ENCODE measurements at places on chromosomes 3 and 15. TPM values are rescaled to one million over a fixed set of nuclear protein-coding genes. Genes with fewer than 3 reads are reported as not detected.

- no peak for DNase-seq
Measured at GRCh38 chr3:37899101-37899707, 37.5 kb downstream of the CTDSPL start.

DNA sequence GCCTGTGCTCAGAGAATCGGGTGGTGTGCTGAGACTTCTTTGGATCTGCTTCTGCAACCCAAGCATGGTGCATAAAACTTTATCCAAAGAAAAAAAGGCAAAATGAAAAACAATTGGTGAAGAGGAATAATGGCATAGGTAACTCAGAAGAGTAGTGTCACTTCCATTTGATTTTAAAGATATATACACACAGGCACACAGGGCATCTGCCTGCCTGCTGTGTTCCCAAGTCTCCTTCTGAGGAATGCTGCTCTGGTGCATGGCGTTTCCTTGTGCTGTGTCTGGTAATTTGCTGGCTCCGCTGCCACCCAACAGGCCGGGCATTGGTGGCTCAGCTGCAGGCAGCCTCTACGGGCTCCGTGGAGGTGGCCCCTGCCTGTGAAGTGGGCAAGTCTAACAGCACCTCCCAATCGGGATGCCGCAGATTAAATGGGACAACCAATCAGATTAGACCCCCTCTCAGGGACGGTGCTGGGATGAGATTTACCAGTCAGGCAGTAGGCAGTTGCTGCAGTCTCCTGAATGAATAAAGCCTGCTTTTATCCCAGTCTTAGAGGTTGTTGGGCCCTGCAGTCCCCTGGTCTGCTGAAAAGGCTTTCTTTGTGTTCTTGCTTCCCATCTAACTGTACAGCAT lies 253.7 kb upstream of the RASGRP1 start:
- DNase-seq: no peak

DNA sequence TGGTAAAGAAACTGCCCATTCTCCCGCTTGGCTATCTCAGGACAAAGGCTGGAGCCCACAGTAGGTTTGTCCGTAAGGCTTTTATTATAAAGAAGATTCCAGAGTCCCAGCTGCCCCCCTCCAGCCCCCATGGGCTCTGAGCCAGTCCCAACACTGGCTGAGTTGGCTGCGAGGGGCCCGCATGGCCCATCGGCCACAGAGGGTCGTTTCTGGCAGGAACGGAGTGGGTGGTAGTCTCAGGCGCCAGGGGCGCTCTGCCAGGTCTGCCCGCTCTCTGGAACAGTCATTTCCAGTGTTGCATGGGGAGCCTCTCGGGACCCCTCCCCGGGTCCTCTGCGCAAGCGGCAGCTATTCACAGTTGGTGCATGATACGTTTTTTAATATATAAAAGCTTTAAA lies 12.2 kb downstream of the H1-8 start:
- no peak for DNase-seq

GRCh38 chr3:134485075-134485717 lies 589 bp downstream of the ANAPC13 start:
- no peak for DNase-seq

GRCh38 chr3:145915787-145916186 lies 245.2 kb downstream of the PLOD2 start:
- DNase-seq: no peak

DNA sequence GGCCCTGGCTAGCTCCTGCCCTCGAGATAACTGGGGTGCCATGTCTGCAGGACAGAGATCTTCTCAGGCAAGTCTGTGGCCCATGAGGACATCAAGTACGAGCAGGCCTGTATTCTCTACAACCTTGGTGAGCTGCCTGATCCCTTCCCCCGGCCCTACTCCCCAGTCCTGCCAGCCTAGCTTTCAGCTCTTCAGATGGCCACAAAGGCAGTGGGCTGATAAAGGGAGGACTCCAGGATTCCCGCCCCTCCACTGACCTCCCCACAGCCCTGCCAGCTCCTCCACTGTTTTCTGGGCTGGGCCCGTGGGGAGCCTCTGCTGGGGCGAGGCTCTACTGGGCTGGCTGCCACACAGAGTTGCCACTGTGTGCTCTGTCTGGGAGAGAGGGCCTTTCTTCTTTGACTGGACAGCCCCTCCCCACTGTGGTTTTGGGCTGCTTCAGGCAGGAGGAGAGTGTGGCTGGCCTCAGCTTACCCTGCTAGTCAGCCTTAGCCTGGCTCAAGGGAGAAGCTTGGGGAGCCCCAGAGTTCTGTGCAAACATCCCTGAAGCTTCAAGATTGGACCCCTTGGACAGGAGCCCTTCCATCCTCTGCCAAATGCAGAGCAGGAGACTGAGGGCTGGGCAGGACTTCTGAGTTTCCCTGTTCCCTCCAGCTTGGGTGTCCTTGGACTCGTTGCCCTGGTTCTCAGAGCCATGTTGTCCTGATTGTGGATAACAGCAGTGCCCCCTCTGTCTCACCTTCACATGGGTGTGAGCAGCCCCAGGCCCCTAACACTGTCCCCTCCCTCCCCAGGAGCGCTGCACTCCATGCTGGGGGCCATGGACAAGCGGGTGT lies 24.4 kb downstream of the PTPN23 start:
- DNase-seq: no peak

GRCh38 chr15:81160312-81161159 lies 26.5 kb downstream of the CFAP161 start:
- peak; percentile 91 for DNase-seq

DNA sequence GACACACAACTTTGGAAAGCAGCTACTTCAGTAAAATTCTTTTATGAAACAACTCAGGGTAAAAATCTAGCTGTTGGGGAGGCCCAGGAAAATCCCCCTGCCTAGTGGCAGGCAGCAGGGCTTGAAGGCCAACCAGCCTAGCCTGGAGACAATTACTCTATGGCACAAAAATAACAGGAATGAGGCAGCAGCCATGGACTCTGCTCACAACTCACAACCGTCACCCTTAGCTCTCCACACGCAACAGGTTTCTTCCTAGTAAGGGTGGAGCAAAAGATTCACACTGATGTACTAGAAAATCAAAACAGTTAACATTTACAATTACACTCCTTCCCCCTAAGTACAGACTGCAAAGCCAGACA lies 530 bp upstream of the FBXL22 start:
- DNase-seq: no peak

GRCh38 chr3:113263778-113264177 lies 52.4 kb downstream of the BOC start:
- DNase-seq: no peak

The STAC gene
- polyA plus RNA-seq: 37.2 TPM

The ADAMTSL3 gene
- 66.1 TPM for polyA plus RNA-seq

The CLDN1 gene
- 6.5 TPM for polyA plus RNA-seq

The SHF gene
- 11.5 TPM for polyA plus RNA-seq

The B3GNT5 gene
- polyA plus RNA-seq: 12.9 TPM

The PGBD4 gene
- 1.4 TPM for polyA plus RNA-seq
